ENCODE measurements at places on chromosomes 1 and 21. TPM values are rescaled to one million over a fixed set of nuclear protein-coding genes. Genes with fewer than 3 reads are reported as not detected.
A peak's percentile ranks its signal among the peaks of the same experiment; 100 is the strongest.

- DNase-seq: peak; percentile 59
Measured at GRCh38 chr1:160664573-160665051, 17.8 kb upstream of the SLAMF1 start.

DNA sequence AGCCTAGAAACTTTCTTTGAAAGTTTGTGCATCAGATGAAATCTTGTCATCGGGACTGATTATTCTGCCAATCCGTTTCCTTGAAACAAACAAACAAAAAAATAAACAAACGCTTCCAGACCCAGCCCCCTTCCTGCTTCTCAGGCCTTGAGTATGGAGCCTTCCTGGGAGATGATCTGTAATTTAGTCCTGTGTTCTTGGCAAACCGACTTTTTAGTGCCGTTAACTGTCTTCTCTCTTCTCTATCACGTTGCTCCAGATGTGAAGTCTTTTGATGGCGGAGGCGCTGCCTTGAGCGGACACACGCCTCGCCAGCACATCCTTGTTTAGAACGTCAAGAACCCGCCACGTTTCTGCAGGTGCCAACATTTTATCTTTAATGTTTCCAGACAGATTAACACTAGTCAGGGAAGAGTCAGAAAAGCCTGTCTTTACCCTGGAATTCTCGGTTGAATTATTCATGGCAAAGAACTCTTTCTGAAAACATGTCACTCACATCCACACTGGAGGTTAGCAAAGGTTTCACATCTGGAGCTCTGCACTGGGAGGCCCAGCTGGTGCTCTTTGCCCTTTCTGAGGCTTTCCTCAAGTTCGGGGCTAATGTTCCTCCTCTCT is 265.7 kb upstream of the C1orf174 start:
- DNase-seq: no peak

DNA sequence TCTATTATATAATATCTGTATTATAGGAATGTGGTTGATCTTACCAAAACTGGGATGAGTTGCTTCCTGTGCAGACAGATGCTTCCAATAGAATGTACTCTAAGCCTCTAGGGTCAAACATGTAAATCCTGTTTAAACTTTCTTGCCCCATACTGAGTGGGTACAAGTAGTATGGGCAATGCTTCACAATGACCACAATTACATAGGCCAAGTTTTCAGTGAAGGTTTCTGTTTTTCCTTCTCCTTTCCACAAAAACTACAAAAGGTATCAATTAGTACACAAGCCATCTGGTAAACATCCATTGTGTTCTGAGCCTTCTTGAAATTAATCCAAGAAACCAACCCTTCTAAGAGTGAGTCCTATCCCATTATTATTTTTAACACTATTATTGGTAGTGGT is 16.8 kb downstream of the OTUD7B start:
- DNase-seq: no peak

GRCh38 chr1:14580986-14581385 is 17.5 kb upstream of the KAZN start:
- no peak for DNase-seq

- no peak for DNase-seq
Measured at GRCh38 chr1:157278383-157279137, 140.4 kb upstream of the ETV3 start.

DNA sequence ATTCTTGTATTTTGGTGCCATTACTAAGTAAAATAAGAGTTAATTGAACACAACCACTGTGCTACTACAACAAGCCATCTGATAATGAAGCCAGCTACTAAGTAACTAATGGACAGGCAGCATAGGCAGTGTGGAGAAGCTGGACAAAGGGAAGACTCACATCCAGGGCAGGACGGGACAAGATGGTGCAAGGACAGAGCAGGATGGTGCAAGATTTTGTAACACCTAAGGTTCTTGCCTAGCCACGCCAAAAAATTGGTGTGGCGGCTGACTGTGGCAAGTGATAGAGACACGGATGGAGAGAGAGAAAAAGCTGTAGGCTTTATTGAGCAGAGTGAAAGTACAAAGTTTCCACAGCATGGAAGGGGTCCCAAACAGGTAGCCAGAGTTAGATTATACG is 114.0 kb upstream of the VANGL1 start:
- DNase-seq: no peak

DNA sequence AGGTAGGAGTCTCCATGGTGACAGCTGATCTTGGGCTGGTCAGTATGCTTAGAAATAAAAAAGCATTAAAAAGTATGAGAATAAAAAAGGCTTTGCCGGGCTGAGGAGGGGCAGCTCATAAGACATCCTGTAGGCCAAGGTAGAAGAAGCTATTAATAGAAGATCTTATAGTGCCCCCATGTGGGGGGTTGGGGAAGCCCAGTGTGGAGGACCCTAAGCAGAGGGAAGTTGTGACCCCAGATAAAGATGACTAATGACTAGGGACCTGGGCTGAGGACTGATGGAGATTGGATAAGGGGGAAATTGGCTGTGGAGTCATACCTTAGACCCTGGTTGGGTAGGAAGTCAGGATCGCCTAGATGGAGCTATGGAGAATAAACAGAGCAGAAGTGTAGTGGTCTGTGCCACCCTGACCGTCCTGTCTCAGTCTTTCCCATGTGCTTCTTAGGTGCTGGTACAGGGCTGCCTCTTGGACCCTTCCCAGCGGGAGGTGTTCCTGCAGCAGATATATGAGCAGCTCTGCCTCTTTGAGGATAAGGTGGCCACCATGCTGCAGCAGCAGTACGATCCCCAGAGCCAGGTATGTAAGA is 25.0 kb downstream of the SZT2 start:
- peak; percentile 52 for DNase-seq

GRCh38 chr1:55464550-55464949 is 249.4 kb upstream of the USP24 start:
- DNase-seq: no peak

- no peak for DNase-seq
Measured at GRCh38 chr1:206893380-206893779, 3.9 kb upstream of the IL24 start.

GRCh38 chr21:41932576-41933312 is 21.1 kb downstream of the C2CD2 start:
- no peak for DNase-seq

The PGLYRP4 gene
- total RNA-seq: not detected

The KRTAP7-1 gene
- not detected for total RNA-seq

The S100A1 gene
- total RNA-seq: not detected

Measured in CD8-positive, alpha-beta memory T cell (primary cell).